ENCODE measurements at places on chromosomes 6 and 20. TPM values are rescaled to one million over a fixed set of nuclear protein-coding genes. Genes with fewer than 3 reads are reported as not detected.

Gene C6orf52
- 0.56 TPM for total RNA-seq

Gene TSHZ2
- total RNA-seq, result 1.4 TPM

Gene PPP1R3G
- total RNA-seq, result 8.7 TPM

Gene LY6G6C
- total RNA-seq, result under 0.01 TPM

Gene HDGFL1
- not detected for total RNA-seq

Gene EPHA7
- total RNA-seq, result 1.3 TPM

Gene R3HDML
- not detected for total RNA-seq

Gene TASP1
- total RNA-seq, result 13.5 TPM

Gene PPIL6
- 6.5 TPM for total RNA-seq

Gene CGA
- 0.28 TPM for total RNA-seq

Gene DLK2
- total RNA-seq, result 0.28 TPM

Gene MYH7B
- total RNA-seq, result under 0.01 TPM

Gene DLGAP4
- 16.9 TPM for total RNA-seq

Gene FRMD1
- total RNA-seq, result not detected

Gene COX7A2
- 184 TPM for total RNA-seq

Gene NRN1
- under 0.01 TPM for total RNA-seq

Gene FABP7
- total RNA-seq, result not detected

Gene PET117
- total RNA-seq, result 9.9 TPM
